Cardiac fibroblast (primary cell): ENCODE measurements at places on chromosomes 5 and 9.
A peak's percentile ranks its signal among the peaks of the same experiment; 100 is the strongest.

DNA sequence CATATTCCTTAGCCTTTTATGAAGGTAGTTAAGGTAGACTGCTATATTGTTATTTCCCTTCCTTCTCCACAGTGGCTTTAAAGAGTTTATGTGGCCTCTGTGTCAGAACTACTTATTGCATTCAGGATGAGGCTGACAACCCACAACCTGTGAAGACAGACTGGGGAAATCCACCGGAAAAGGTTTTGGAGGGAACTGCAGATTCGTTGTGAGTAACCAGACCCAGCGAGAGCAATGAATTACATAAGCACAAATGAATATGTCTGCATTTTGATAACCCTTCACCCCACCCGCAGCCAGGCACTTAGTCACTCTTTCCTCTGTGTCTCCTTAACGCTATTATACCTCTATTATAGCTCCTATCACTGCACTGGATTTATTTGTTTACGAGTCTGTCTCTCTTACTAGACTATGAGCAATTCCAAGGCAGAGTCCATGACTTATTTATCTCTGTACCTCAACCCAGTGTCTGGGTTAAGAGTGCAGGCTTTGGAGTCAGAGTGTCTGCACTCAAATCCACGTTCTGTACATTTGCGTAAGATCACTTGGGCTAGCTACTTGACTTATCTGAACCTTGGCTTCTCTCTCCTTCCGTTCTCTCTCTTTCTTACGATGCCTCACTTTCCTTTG, 19.2 kb downstream of the KCTD16 start:
- peak; percentile 73 for DNase-seq

DNA sequence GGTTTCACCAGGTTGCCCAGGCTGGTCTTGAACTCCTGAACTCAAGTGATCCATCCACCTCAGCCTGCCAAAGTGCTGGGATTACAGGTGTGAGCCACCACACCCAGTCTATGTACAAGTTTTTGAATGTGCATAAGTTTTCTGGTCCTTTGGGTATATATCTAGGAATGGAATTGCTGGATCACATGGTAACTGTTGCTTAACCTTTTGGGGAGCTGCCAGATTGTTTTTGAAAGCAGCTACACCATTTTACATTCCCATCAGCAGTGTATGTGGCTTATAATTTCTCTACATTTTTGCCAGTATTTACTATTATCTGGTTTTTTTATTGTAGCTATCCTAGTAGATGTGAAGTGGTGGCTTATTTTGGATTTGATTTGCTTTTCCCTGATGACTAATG, 8.9 kb upstream of the LNPEP start:
- peak; percentile 64 for DNase-seq

- no peak for DNase-seq
These were observed 87.3 kb downstream of the DCP2 start for GRCh38 chr5:113063927-113064326.

DNA sequence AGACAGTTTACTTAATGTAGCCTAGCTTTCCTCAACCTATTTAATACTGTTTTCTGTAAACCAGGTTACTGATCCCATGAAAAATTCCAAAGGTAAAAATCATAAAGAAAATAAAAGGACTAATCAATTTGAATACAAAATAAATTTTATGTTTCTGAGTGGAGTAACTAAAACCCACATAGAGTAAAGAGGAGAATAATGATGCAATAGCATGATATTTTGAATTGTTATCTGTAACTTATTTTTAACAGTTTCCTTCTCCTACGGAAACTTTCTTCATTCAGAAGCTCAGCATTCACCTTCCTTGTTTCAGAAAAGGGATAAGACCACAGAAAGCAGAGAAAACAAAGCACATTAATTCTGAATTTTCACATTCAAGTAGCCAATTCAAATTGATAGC, 320.6 kb upstream of the NUDT12 start:
- no peak for DNase-seq

DNA sequence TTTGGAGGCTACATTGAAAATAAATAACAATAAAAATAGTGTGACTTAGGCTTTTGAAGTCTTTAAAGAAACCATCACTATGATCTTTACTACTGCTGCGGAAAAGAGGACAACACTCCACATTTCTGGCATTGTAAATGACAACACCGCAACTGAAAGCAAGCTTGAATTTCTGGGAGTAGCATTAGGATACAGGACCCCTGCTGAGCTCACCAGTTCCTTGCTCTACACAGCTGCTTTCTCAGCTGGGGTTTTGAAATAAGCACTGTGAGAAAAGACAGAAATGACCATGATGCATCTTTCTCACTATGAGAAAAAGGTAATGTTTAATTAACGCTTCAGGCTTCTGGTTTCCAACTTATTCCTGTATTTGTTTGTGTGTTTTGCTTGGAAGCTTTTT, 168.0 kb downstream of the TAF11L14 start:
- DNase-seq: no peak

DNA sequence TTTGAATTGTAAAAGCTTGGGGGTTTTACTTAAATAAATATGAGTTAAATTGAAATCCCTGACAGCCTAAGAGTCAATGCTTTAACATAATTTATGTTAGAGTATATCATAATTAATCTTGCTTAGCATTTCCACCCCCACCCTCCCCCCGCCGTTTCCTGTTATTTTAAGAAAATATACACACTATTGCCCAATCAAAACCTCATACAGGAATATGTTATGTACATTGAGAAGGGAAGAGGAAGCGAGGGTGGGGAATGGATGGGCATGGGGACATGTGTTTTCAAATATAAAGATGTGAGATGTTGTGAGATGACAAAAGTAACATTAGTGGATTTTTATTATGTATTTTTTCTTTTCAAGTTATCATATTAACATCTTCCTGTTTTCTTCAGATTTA, 561.1 kb upstream of the MEF2C start:
- no peak for DNase-seq

DNA sequence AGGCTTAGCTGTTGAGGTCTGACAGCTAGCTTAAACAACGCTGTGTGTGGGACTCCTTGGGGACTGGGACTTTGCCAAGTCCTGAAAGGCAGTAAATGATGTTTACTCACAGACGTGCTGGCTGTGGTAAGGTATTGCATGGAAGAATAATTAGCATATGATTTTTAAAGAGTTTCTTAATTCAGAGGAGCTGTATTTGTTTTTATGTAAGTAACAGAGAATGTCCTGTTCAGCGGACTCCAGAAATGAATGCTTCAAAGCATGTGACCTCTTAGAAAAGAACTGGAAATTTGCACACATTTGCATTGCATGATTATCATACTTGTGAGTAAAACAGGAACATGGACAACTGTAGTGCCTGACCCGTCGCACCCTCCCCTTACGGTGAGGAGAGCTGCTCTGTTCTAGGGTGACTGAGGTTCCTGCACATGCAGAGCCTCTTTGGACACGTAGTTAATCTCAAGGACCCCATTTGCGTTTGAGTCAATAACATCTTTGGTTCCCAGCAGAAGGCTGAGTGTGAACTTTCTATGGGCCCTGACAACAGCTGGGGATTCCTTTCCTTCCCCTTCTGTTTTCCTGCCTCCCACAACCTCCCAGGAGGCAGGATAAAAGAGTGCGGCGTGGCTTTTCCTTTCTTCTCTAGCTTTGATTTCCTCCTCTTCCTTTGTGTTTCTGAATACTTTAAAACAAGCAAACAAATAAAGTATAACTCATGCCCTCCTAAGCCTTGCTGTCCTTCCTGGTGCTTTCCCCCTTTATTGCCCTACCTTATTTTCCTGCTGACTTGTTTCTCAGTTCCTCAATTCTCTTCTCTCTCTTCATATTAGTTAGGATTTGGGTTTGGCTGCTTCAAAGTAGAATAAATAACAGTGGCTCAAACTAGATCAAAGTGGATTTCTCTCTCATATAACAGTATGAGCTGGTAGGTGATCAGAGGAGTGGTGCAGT, 157.2 kb upstream of the CD180 start:
- DNase-seq: peak; percentile 49

DNA sequence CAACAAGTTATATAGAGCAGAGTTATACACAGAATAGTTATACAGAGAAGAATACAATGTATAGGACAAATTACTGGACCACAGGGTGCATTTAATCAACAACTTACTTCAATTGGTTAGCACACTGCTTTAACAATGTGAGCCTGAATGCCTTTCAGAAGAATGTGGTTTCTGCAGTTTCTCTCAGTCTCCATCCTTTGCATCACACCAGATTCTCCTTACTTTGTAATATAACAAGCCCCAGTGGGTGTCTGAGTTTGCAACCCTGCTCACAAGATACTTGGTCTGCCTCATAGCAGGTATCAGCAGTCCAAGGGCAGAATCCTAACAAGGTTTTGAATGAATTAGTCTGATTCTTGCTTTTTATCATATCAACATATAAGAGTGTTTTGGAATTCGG, 114.6 kb downstream of the GABRB2 start:
- DNase-seq: no peak

DNA sequence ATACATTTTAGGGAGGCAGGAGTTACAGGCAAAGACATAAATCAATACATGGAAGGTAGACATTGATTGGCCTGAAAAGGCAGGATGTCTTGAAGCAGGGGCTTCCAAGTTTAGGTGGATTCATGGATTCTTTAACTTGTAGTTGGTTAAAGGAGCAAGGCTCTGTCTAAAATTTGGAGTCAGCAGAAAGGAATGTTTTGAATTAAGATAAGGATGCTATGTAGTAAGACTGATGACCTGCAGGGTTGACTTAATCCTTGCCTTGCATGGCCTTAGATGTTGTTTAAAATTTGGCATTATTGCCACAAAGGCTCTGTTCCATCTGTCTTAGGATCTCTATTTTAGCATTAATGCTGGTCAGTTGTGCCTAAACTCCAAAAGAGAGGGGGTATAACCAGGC, 171.3 kb downstream of the C5orf15 start:
- DNase-seq: peak; percentile 19

DNA sequence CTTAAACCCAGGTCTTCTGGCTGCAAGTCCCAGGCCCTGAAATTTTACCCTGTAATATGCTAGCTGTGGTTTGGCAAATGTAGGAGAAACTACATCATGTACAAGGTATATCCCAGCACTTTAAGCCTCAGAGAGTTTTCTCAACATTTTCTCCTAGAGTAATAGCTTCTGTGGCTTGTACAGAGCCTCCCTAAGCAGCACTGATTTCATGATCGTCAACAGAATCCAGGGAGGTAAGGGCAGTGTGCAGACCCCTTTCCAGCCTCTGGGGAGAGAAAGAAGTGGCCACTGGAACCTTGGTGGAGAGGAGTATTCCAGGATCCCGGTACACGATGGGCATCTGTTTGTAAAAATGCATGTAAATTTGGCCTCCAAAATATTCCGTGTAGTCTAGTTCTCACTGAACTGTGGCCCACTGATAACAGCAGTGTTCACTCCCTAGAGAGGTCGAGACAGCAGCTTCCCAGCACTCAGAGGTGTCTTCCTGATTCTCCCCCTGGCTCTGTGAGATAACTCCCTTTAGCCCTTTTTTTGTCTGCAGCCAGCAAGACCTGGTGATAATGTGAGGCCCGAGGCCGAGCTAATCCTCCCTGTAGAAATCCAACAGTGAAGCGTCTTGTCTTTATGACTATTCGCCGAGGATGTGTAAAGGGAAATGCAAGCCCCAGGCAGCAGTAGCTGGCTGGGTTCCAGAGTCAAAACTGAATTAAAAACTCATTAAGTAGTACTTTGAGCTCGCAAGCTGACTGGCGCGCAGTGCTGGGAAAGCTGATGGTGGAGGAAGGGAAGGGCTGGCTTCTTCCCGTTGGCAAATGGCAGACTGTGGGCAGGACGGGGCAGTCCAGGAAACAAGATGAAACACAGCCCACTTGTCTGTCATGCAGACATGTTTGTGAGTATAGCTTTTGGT, 59.0 kb downstream of the MAP1B start:
- DNase-seq: peak; percentile 77

DNA sequence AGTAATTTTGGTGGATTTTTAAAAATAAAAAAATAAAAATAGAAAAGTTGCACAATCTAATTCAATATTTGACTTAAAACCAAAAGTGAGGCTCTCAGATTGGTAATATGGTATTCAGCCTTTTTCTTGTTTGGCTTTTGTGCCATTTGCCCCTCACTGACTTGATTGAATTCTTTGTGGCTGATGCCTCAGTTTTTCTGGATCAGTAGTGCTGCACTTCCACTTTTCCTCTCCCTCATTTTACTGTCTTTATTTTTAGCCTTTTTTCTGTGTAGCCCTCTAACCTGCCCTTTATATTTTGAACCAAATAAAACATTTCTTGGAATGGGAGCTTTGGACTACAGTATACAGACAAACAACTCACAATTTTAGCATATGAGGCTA, 3.8 kb upstream of the MSMP start:
- no peak for DNase-seq

DNA sequence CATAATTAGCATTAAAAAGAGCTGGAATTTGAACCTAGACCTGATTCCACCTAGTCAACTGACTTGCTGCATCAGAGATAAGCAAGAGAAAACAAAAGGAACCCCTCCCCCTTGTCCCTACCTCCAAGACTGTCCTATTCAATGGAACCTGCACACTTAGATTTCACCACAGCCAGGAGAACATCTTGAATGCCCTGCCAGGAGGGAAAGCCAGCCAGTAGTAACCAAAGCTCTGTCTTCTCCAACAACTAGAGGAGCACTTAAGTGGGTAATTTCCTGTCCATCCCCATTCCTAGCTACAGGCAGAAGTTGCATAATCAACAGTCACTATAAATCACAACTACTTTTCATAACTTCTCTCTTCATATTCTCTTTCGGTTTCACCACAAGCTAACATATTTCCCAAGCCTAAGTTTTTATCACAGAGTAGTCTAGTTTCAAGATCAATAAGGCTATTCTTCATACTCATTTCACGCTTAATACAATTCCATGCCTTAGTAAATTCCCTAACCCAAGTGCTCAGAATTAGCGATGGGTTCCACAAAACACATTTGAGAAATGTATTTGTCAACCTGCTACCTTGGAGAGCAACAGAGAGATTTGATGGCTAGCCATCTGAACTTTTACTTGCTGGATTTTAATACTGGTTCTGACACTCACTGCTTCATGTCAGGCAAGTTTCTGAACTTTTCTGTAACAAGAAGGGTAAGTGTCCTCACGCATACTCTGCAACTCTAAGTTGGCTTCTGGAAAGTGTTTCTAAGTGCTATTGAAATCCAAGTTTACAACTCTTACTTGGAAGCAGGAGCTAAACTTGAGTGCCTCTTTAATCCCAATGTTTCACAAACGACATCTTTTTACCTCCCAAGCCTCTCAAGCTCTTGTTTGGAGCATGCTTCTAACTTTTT, 2.0 kb downstream of the DENND1A start:
- DNase-seq: peak; percentile 66

GRCh38 chr5:75566710-75567309, 44.4 kb upstream of the ANKDD1B start:
- peak; percentile 94 for DNase-seq

GRCh38 chr5:126919566-126919965, 110.8 kb downstream of the MARCHF3 start:
- DNase-seq: no peak

DNA sequence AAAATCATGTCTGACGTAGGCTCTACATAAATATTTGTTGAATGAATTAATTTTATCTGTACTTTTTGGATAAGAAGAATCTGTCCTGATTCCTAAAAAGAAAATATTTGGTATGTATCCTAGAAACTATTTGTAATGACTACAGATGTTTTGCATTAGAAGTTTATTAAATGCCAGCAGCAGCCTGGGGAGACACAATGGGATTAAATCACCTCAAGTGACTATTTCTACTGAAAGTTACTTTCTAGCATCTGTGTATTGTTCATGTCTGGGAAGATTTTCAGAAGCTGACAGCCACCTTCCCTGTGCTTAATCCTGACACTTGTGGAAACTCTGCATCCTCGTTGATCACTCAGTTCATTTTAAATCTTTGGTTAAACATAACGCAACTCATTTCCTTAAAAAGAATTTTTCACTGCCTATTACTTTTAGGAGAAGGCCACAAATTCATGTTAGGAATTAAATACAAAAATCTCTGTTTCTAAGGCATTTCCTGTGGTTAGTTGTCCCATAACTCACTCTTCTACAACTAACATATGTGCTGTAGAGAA, 209.3 kb upstream of the PPP1R2B start:
- DNase-seq: no peak
